Stimulated activated CD8-positive, alpha-beta memory T cell treated with anti-CD3 and anti-CD28 coated beads, Interleukin-4, amount 100 ng/mL, for 24 hours (primary cell): ENCODE measurements at places on chromosomes 5 and 9.
A peak's percentile ranks its signal among the peaks of the same experiment; 100 is the strongest.

DNA sequence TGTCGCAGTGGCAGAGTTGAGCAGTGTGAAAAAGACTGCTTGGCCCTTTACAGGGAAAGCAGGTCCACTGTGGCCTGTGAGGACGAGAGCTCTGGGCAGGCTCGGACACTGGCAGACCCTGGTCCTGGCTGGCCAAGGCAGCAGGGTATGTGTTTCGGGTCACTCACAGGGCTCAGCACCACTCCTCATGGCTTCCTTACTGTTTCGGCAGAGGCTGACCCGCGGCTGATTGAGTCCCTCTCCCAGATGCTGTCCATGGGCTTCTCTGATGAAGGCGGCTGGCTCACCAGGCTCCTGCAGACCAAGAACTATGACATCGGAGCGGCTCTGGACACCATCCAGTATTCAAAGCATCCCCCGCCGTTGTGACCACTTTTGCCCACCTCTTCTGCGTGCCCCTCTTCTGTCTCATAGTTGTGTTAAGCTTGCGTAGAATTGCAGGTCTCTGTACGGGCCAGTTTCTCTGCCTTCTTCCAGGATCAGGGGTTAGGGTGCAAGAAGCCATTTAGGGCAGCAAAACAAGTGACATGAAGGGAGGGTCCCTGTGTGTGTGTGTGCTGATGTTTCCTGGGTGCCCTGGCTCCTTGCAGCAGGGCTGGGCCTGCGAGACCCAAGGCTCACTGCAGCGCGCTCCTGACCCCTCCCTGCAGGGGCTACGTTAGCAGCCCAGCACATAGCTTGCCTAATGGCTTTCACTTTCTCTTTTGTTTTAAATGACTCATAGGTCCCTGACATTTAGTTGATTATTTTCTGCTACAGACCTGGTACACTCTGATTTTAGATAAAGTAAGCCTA, 15.7 kb downstream of the SQSTM1 start:
- peak; percentile 38 for DNase-seq

- DNase-seq, result no peak
Observed at GRCh38 chr5:159403906-159404681, 73.8 kb upstream of the IL12B start.

DNA sequence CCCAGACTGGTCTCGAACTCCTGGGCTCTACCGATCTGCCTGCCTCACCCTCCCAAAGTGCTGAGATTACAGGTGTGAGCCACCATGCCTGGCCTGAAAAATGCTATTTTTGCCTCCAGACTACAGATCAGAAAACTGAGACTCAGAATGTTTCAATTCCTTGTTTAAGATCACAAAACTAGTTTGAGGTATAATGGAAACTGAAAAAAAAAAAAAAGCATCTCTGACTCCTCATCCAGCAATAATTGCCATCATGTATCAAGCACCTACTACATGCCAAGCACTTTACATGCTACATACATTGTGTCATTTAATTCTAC, 35.6 kb downstream of the PLAC8L1 start:
- no peak for DNase-seq

- DNase-seq, result no peak
Observed at GRCh38 chr5:104512063-104512825, 949.7 kb upstream of the NUDT12 start.

DNA sequence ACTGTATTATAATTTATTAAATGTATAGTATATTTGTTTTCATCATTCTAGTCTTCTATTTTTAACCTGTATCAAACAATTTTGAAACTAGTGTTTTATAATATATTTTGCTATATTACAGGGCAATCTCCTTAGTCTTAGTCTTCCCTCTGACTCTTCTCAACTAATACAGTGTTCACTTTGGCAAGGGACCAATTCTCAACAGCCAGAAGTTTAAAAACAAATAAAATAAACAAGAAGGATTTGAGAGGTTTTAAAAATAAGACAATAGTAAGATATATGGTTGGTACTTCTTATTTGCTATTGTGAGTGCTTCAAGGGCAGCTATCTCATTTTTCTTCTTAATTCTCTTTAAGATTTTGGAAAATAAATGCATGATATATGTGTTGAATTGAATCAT, 167.2 kb downstream of the RAB3C start:
- DNase-seq, result no peak

- no peak for DNase-seq
Observed at GRCh38 chr9:90107726-90108655, 503.2 kb downstream of the GADD45G start.

DNA sequence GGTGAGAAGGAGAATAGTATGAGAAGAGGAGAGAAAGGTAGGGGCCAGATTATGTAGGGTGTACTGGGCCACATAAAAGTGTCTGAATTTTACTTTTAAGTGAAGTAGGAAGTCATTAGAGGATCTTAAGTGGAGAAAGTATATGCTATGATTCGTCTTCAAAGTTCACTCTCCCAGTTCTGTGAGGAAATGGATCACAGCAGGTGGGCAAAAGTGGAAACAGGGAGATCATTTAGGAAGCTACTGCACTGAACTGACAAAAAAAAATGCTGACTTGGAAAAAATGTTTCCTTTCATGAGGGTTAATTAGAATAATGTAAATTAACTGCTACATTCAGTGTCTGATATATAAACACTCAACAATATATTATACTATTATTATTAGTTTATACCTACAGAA, 2.4 kb downstream of the KIF24 start:
- no peak for DNase-seq

DNA sequence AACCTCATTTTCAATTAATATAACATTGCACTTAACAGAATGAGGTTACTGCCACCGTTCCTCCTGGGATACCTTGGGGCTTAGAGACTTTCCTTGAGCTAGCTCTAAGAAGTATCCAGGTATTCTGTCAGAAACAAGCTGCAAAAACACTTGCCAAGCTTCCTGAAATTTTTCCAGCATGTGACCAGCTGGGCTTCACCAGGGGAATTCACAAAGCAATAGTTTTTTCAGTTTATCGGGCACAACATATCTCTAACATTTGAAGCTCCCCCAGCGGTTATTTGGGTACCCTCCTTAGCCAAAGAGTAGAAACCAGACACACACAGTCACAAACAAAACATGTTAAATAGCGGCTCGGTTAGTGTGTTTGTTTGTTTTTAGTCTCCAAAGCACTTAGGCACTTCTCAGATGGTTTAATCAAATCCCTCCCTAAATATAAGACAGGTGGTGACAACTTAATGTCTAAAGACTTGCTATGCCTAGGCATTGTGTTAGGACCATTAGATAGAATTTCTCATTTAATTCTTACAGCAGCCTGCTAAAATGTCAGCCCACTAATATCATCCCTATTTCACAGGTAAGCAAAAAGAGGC, 278.2 kb downstream of the GLIS3 start:
- no peak for DNase-seq

GRCh38 chr5:115179394-115180164, 9.9 kb upstream of the TRIM36 start:
- DNase-seq, result no peak

- DNase-seq, result no peak
Observed at GRCh38 chr5:89756955-89757354, 652.6 kb downstream of the CETN3 start.

DNA sequence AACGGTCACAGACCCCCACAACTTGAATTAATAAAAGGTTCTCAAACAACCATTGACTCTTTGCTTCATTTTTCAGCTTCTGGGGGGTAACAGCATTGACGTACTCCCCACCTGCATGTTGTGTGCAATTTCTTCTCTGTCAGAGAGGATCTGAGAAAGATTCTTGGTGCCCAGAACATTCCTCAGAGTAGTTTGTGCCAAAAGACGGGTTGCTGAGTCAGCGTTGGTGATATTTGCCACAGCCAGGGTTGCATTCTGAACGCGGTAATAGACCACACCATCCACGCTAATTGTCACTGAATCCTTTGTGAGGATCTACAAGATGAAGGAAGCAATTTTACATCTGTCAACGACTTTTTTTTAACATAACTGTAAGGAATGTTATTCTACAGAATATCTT, 21.0 kb downstream of the STOM start:
- no peak for DNase-seq

DNA sequence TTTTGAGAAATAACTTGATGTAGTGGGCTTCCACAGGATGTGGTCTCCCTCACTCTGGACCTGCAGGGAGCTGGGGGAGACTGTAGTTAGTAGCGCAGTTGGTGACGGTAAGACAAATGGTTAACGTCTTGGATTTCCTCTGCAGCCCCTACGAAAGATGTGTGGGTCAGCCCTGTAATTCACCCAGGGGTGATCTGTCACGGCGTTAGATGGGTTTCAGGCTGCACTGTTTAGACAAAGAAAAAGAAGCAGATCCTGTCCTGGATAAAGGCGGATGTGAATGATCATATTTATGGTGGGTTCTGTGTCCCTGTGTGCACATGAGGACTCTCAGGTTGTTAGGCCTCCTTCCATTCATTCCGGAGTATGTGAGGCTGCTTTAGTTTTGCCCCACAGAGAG, 142.0 kb upstream of the SLC28A3 start:
- DNase-seq, result no peak

- DNase-seq, result no peak
Observed at GRCh38 chr9:125343518-125344275, 82.1 kb downstream of the GAPVD1 start.

DNA sequence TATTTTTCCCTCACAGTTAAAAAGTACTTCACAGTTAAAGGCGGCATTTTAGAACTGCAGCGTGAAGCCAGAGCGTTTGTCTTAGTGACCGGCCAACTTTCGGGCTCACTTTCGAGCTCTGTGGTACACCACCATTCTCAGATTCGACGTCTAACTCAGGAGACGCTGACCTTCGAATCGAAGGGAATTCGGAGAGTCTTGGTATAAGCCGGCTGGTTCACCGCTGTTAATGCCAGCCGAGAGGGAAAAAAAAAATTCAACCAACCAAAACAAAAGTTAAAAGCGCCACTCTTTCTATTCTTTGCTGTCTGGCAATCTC, 544 bp upstream of the SNX24 start:
- no peak for DNase-seq

GRCh38 chr9:124969401-124969800, 28.5 kb upstream of the GOLGA1 start:
- no peak for DNase-seq

DNA sequence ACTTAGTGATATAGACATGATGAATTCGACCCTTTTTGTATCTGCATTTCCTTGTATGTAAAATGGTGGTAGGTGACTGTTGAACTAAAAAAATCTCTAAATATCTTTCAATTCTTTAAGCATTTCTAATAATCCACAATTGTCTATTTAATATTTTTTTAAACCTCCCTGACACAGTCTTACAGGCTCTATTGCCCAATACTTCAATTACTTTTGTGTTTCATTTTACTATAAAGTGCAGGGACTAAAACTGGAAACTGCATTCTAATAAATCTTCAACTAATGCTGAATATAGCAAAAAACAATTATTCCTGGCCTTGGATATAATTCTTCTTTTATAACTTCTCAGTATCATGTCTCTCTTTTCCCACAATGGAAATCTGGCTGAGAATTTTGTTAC, 202.7 kb upstream of the PIK3R1 start:
- DNase-seq, result no peak

GRCh38 chr5:10491673-10492026, 50.0 kb downstream of the ROPN1L start:
- DNase-seq, result no peak

GRCh38 chr5:120516805-120517204, 52.7 kb downstream of the PRR16 start:
- no peak for DNase-seq

DNA sequence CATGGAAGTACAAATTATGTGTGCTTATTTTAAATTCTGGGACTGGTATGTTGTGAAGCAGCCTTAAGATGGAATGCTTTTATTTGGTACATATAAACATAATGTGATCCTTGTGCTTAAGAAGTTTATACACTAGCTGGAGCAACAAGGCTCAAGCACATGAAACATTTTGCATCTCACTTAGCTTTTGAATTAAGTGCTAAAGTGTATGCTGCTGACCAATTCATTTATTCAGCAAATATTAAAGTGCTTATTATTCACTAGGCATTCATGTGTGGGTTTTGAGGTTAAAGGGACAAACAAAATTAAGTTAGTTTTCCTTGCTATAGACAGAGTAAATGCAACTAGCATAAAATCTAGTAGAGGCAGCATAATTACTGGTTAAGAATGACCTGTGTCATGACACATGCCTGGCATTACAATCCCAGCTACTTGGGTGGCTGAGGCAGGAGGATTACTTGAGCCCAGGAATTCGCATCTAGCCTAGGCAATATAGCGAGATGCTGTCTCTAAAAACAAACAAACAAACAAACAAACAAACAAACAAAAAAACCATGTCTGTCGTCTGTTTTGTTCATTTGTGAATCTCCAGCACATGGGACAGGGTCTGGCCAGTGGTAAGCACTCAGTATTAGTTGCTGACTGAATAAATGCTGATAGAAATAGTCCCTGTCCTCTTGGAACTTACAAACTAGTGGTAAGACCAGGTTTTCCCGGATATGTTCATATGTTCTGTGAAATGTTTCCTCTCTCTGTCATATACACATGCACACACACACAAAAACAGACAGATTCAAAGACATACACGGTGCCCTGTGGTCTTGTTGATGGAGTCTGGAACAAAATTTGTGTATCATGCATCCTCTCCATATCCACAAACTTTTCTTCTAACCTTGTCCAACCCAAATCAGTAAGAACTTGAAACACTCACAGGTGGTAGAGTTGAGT, 41.9 kb upstream of the TNFAIP8 start:
- no peak for DNase-seq

- peak; percentile 30 for DNase-seq
Observed at GRCh38 chr9:37994639-37995347, 74.2 kb downstream of the SHB start.

DNA sequence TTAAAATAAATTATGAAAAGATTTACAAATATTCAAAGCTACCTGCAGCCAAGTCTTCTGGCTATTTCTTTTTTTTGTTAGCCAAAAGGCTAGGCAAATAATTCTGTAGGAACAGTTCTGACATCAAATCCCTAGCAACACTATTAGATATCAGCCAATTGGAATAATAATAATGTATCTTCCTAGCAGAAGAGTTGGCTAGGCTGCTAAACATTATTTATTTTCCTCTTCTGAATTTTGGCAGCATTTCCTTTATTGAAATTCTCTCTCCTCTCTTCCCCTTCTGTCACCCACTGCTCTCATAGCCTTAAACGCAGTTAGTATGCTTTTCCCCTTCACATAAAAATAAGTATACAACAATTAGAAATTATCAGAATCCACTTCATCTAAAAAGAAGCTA, 42.6 kb downstream of the ZDHHC21 start:
- DNase-seq, result no peak

GRCh38 chr5:76944638-76945037, 8.2 kb upstream of the CRHBP start:
- DNase-seq, result no peak

GRCh38 chr9:257957-258356, 43.3 kb downstream of the DOCK8 start:
- DNase-seq, result no peak

DNA sequence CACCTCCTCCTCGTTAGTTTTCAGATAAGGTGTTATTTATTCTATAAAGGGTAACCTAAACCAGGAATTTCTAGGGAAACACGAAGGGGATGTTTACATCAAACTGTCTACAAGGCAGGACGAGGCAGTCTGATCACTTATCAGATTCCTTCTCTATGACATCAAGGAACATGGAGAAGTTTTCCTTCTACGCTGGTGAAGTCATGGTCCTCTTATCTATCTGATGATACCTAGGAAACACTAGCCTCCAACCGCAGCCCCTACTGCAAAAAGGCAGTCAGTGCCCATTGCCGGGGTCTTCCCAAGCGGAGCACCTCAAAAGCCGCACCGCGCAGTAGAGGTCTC, 1.5 kb downstream of the MPDZ start:
- no peak for DNase-seq
